ENCODE measurements at places on chromosomes 7 and 10.

GRCh38 chr10:27578316-27578715 is 74.2 kb downstream of the RAB18 start:
- no peak for DNase-seq

DNA sequence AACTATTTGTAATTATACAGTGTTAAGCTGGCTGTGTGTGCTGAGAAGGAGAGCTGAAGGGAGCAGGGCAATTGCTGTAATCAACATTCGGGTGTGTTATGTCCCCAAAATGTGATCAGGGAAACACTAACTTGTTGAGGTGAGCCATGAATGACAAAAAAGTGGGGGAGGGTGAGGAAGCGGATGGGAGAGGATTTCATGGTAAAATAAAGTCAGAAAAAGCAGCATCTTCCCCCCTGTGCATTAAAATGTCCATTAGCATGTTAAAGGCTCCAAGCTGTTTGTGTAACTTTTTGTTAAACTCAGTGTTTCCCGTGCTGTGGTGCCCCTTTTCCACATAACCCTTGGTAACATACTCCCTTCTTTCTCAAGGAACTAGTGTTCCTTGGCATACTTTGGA is 84.9 kb downstream of the ARID5B start:
- no peak for DNase-seq

DNA sequence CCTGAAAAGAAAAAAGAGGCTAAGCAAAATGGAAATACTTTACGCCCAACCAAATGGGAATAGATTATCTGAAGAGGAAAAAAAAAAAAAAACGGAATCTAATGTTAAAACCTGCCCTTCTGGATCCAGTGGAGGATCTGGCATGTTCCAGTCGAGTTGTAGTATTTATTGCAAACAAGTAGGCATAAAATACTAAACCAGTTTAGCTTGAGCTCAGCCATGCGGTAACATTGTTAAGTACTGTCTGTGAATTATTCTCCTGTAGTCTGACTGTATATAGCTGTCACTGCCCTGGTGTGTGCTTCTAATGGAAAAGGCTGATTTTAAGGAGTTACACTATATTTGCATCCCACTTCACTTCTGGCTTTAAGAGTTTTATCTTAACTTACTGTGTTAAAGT is 40.3 kb downstream of the CELF2 start:
- no peak for DNase-seq

DNA sequence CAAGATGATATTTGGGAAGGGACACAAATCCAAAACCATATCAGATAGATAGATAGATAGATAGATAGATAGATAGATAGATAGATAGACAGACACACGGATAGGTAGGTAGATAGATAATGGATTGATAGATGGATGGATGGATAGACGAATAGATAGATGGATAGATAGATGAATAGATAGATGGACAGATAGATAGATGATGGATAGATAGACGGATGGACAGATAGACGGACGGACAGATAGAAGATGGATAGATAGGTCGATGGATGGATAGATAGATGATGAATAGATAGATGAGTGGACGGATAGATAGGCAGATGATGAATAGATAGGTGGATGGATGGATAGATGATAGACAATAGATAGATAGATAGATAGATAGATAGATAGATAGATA is 39.8 kb downstream of the NPTX2 start:
- DNase-seq: no peak

DNA sequence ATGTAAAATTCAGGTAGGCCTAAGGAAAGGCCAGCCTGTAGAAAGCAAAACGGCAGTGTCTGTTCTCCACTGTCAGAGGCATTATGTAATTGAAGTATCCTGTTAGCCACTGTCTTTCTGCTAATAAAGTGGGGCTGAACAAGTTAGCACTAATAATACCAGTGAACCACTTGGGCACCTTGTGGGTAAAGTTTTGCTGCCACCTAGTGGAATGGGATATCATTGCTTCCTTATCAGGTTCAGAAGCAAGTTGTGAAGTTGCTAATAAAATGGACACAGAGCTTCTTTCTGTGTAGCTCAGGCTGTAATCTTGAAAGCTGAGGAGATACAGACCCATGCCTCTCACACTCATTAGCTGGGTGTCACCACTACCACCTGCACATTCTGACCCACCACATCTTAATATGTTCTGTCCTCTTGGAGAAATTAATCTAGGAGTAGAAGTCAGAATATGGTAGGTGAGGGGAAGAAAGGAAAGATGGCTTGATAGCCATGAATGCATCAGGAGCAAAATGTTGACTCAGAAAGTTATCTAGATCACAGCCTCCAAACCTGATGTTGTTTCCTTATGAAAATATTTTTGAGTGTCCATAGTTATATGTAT is 175.1 kb downstream of the SEPTIN7 start:
- DNase-seq: peak; percentile 41

GRCh38 chr7:983004-983615 is at the start of gene CYP2W1:
Gene CYP2W1, plus strand, starts transcription at chr7:983181. Its CDS starts 31 bp downstream, at chr7:983212.
- no peak for DNase-seq

DNA sequence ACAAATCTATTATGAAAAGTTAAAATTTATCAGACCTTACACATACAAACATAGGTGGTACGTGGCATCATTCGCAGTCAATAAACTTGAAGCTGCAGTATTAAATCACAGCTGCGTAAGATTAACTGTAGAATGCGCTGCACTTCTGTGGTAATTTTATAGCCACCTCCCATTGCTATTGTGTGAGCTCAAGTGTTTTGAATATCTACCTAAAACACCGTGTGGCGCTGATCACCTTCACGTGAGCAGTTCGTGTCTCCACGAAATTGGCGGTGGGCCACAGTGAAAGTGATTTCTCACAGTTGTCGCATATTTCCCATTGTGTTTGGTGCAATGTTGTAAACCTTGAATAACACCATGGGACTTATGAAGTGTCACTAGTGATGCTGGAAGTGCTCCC is 102.8 kb downstream of the PLPP4 start:
- DNase-seq: no peak

DNA sequence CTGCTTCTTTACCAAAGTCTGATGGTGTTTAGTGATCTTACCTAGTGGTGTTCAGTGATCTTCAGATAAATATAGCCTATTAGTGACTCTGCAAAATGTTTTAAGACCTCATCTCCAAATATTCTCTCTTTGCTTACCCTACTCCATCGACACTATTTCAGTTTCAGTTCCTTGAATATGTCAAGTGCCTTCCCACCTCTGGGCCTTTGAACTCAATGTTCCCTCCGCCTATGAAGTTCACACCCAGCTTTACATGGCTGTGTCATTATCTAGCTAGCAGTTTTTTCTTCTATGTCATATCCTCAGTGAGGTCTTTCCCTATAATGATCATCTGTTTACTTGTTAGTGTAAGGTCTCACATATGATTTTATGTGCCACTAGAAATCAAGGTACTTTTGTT is 322.6 kb downstream of the DGKB start:
- DNase-seq: no peak

DNA sequence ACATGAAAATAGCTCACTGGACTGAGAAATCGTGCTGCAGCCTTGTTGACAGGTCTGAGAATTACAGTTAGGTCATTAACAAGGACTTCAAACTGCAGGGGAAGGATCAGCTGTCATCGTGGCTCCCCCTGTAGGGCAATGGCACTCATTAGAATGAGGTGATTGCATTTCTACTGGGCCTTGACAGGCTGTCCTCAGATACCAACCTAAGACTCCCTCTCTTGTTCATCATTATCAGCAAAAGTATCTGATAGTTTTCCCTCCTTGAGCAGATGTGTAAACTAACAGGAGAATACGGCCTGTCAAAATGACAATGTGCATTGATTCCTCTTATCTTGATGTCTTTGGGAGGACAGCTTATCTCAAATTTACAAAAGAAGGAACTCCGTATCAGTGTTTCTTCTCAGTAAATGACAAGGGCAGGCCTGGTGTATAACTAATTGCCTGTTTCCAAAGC is 648.5 kb upstream of the LRRN3 start:
- DNase-seq: peak; percentile 13

- DNase-seq: no peak
Measured at GRCh38 chr10:133044401-133044811, 43.3 kb upstream of the ADGRA1 start.

GRCh38 chr10:48519481-48520183 is 85.2 kb downstream of the ARHGAP22 start:
- DNase-seq: no peak

- no peak for DNase-seq
Measured at GRCh38 chr10:58063861-58064480, 203.7 kb downstream of the IPMK start.

DNA sequence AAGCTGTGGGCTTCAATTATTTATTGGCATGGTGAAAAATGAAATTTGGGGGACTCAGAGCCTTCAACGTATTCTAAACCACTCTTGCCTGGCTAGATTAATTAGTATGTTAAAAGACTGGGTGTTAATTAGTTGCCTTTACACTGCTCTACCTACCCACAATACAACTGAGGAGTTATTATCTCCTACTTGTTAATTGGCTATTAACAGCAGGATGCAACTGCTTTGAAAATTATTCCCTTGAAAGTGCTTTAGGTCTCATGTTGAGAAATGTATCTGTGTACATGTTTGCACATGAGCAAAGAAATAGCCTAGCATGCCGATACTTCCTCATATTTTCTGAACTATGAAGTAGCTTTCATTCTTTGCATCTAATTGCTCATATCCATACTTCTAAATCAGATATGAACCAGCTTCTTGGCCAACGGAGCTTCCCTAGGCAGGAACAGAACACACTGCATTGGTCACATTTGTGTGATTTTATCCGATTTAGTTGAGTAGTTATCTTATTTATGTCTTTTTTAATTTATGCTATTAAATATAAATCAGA is 155.8 kb downstream of the GPAM start:
- DNase-seq: no peak

DNA sequence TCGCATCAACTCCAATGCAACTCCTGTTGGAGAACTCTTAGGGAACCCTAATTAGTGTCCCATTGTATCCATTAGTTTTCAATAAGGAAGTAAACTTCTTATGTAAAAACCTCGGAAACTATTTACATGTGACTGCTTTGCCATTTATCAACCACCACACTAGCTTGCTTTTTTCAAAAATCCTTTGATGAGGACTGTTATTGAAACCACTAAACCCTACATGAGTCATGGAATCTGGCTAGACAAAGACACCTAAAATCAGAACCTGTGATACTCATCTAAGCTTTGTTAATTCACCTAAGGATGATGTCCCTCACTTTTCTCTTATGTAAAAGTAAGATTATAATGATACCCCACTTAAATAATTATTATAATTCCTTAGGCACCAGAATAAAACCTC is 414.1 kb upstream of the ETV1 start:
- DNase-seq: no peak

DNA sequence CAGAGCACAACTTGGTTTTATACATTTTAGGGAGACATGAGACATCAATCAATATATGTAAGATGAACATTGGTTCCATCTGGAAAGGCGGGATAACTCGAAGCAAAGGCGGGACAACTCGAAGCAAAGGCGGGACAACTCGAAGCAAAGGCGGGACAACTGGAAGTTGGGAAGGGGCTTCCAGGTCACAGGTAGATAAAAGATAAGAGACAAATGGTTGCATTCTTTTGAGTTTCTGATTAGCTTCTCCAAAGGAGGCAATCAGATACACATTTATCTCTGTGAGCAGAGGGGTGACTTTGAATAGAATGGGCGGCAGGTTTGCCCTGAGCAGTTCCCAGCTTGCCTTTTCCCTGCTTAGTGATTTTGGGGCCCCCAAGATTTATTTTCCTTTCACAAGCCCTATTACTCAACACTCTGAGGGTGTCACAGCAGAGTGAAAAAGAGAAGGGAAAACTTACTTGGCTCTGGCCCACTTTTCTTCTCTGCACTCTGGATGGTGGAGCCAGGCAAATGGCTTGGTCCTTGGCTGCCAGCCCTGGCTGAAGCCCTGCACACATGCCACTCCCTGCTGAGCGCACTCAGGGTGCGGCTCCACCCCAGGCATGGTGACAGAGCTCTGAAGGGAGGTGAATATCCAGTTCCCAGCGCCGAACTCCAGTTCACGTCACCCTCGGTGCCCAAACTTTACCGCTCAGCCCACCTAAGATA is 46.7 kb downstream of the PARD3 start:
- DNase-seq: no peak

DNA sequence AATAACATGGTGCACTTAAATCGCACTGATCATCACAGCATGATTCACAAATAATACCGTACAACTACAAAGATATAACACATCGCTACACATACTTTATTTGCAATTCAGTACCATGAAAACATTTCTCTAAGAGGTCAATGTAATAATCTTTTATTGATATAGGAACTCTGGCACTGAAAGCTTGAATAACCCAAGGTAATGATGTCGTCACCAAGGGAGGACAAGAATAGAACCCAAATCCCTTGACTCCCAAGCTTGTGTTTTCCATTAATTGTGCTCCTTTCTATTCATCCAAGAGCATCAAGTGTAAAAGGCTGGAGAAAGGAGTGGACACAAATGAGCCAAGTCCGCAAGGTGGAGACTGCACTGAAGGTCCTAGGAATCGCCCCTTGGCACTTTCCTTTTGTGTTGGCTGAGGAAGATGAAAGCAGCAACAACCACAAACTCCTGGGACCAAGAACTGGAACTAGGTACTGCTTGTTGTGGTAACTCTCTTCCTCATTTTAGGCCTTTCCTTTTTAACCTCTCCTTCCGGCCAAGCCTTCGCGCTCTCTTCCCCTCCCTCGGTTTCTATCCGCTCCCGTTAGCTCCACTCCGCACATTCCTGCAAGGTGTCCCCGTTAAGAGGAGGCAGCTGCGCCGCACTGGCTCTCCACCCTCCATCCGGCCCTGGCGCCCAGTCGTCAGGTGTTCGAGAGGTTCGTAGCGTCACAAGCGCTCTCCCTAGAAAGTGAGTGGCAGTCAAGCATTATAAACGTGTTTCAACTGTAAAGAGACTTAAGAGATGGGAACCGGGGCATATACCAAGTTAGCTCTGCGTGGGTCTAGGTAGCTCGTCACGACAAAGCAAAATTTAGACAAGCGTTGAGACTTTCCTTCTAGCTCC is 1.0 kb upstream of the CBLL1 start:
- DNase-seq: peak; percentile 75

DNA sequence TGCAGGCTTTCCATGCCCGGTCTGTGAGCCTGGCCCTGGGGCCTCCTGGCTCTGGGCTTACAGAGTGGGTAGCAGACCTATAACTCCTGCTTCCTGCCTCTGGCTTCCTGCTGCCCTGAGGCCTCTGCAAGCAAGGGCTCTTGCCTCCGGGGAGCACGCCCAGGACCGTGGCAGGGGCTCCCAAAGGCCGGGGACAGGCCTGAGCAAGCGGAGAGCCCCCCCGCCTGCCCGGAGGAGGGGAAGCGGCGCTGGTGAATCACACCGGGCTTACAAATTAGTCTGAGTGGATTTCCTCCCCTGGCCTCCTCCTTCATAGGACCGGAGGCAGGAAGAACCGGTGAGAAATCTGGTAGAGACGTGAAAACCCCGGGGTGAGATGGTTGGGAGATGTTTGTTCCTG is 1.5 kb upstream of the MYL10 start:
- no peak for DNase-seq

DNA sequence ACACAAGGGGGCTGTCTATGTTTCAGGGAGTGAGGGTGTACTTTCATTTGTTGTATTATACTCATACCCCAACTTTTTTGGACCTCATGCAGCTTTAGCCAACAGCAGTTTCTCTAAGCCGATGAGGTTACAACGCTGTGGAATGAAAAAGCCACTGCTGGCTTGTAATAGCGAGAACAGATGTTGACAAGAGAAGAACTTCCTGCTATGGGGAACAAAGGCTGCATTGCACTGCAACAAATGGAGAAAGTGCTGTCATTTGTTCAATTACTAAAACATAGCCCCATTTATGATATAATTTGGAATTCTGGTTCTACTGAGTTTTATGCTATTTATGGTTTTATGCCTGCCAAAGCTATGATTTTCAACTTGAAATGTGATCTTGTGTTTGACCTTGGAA is 104.2 kb upstream of the TMEM72 start:
- DNase-seq: no peak

GRCh38 chr7:56157238-56157790 is 41.1 kb upstream of the NUPR2 start:
- DNase-seq: no peak

GRCh38 chr10:10587744-10588393 is 429.8 kb upstream of the CELF2 start:
- DNase-seq: no peak
